Activated CD4-positive, alpha-beta T cell treated with anti-CD3 and anti-CD28 coated beads for 36 hours (primary cell): ENCODE measurements at places on chromosomes 1 and 21.

GRCh38 chr1:26999440-26999987, 6.0 kb downstream of the TRNP1 start:
- no peak for DNase-seq

DNA sequence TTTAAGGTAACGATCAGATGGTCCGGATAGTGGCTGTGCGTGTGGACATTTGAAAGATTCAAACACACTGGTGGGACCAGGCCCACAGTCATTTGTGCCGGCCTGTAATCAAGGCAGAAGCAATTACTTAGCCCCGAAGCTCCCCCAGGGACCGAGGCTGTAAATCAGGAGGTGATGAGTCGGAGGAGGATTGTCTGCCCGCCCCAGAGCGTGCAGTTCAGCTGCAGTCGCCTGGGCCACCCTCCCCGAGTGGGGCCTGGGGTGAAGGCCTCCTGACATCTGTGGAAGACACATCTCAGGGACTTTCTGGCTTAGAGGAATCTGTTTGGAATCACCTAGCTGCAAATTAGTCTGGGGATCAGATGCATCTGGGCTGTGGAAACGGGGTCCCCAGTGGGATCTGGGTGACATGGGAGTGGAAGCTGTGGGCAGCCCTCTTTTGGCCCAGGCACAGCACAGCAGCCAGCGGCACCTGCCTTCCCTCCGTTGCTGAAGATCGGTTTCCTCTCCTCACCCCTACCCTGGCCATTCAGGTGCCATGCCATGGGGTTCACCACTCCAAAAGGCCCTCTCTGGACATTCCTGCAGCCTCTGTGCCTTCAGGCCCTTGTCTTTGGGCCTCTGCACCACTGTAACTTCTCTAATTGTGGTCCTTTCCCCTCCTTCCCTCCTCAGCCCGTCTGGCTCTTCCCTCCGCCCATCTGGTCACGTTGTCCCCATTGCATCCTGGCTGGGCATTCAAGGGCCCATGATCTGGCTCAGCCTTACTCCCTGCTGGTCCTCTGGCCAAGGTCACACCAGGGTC, 25.7 kb downstream of the LHX4 start:
- DNase-seq, result no peak

GRCh38 chr1:59110271-59110670, 186.6 kb upstream of the FGGY start:
- no peak for DNase-seq

GRCh38 chr1:107232426-107232825, 91.6 kb downstream of the NTNG1 start:
- DNase-seq, result no peak

GRCh38 chr1:247322849-247323586, 8.6 kb downstream of the ZNF496 start:
- DNase-seq, result peak; percentile 72

- DNase-seq, result no peak
Observed at GRCh38 chr1:207805841-207806421, 54.1 kb downstream of the CD46 start.

GRCh38 chr1:54013393-54014008, 4.5 kb downstream of the LDLRAD1 start:
- DNase-seq, result no peak

DNA sequence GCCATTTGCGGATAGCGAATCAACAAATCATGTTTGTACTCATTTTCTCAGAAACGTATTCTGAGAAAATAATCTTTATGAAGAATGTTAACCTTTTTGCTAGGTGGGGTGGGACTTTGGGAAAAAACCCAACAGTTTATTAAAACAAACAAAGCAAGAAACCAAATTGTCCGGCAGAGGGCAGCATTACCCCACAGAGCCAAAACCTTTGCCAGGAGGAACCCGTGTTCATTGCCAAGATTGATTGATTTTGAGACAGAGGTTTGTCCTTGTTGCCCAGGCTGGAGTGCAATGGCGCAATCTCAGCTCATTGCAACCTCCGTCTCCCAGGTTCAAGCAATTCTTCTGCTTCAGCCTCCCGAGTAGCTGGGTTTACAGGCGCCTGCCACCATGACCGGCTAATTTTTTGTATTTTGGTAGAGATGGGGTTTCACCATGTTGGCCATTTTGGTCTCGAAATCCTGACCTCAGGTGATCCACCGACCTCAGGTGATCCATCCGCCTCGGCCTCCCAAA, 70.8 kb upstream of the RHOU start:
- DNase-seq, result peak; percentile 87

- no peak for DNase-seq
Observed at GRCh38 chr1:61427510-61427909, 297.4 kb downstream of the TM2D1 start.
